ENCODE measurements at places on chromosomes 16 and 17. TPM values are rescaled to one million over a fixed set of nuclear protein-coding genes. Genes with fewer than 3 reads are reported as not detected.

GRCh38 chr17:76658242-76658662, 14.7 kb upstream of the ST6GALNAC1 start:
- no peak for DNase-seq

DNA sequence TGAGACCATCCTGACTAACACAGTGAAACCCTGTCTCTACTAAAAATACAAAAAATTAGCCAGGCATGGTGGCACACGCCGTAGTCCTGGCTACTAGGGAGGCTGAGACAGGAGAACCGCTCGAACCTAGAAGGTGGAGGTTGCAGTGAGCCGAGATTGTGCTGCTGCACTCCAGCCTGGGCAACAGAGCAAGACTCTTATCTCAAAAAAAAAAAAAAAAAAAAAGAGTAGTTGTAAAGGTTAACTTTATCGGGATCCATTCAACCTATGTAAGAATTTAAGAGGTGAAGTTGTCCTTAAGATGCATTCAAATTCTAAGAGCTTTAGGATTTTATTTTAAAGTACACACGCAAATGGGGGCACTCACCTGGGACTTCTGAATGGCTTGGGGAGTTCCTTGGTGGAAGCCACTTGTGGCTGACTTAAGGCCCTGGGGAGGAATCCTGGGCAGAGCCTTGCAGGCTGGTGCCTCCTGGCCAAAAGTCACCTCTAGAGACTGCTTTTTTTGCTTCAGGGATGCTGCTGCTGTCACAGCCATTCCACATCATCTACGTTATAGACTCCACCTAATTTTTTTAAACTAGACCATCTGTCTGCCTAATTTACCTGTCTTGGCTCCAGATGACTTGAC, 3.3 kb downstream of the CTCF start:
- DNase-seq = no peak

DNA sequence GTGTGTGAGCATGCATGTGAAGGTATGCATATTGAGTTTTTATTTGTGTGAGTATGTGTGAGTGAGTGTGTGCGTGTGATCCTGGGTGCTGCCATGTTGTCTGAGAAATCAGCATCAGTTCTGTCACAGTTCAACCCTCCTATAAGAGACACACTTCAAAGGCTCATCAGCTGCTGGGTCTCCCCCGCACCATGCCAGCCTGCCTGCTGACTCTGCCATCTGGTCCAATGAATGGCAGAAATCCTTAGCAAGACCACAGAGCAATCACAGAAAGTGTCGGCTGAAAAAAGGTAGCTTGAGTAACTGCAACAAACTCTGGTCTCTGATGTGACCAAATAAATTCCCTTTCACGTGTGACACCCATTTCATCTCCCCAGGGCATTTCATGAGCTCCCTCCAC, 381.8 kb upstream of the MAF start:
- no peak for DNase-seq

The YBX2 gene
- 0.81 TPM for total RNA-seq

The NUDT7 gene
- 46.0 TPM for total RNA-seq

GRCh38 chr17:48444516-48445247, 14.7 kb upstream of the SKAP1 start:
- DNase-seq = no peak

DNA sequence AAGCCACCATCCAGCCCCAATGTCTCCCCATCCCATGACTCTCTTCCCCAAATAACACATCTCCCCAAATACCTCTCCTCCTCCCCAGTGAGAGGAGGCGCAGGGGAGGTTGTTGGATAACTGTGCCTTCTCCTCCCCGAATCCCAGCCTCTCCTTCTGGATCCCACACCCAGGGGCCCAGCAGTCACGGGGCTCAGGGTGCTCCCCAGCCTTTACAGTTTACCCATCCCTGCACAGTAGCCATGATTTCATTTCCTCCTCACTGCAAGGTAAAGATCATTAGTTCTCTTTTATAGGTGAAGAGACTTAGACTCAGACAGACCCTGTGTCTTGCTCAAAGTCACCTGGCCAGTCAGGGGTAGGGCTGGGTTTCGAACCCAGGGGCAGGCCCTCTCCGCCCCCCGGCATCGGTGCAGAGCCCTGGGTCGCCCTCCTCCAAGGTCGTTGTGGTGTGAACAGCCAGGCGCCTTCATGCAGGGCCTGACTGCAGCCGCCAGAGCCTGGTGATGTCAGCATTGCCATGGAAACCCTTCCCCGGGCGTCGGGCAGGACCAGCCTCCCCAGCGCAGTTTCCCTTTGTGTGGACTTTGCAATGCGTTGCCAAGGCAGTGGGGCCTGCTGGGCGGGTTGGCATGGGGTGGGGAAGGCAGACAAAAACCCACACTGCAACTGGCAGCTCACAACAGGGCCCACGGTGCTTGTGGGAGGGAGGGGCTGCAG, 53.3 kb upstream of the TOB1 start:
- peak; percentile 90 for DNase-seq
